ENCODE measurements at places on chromosomes 6 and 20.

GRCh38 chr6:115882771-115883170, 177.9 kb downstream of the FRK start:
- DNase-seq = no peak

DNA sequence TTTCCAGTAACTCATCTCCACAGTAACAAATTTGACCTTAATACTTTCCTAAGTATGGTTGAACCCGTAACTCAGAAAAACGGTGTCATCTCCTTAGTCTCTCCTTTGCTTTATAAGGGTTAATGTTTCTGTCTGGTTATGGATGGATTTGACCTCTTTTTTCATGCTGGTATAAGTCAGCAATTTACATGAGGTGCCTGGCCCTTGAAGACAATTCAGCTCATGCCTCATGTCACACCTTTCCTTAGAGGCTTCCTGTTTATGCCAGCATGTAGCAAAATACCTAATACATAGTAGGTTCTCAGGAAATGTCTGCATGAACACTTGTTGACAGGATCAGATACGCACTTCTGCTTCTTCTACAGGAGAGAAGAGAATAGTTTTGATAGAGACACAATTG, 37.7 kb upstream of the C20orf144 start:
- DNase-seq = no peak

- no peak for DNase-seq
Measured at GRCh38 chr6:46234700-46235099, 63.9 kb upstream of the ENPP5 start.

- no peak for DNase-seq
Measured at GRCh38 chr6:110619275-110619908, 143.0 kb upstream of the SLC22A16 start.

- no peak for DNase-seq
Measured at GRCh38 chr6:88670369-88670768, 293.0 kb downstream of the RNGTT start.

GRCh38 chr6:136066005-136066404, 184.1 kb downstream of the MTFR2 start:
- DNase-seq = no peak

DNA sequence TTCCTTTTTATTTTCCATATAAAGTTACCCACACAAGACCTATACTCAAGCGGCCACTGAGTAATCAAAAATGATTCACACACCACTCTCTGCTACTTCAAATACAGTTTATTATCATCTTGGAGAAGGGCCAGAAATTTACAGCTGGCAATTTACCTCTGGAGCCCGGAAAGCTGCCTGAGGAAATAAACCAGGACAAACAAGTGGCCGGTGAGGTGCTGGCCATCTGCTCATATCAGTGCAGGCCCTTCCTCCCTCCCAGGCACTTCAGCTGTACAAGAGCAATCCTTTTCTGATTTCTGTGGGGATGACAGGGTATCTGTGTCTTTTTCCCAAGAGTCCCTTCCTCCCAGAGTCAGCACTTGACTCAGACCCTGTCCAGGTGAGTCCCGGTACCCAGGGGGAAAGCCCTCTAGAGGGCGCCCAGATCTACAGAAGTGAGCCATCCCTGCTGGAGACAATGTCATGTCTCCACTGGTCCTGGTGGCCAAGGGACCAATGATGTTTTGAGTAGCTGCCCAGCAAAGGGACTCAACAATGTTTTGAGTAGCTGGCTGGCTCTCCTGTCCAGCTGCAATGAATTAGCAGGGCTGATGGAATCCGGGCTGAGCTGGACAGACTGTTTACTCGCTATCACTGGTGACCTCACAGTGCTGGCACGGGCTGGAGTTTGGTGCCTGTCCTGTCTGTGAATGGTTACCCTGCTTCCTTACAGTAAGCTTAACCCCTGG, 23.6 kb downstream of the LRP11 start:
- DNase-seq = peak; percentile 67

GRCh38 chr20:14830899-14831298, 493.5 kb upstream of the FLRT3 start:
- DNase-seq = no peak

GRCh38 chr20:64234291-64234791, 21.2 kb upstream of the PCMTD2 start:
- no peak for DNase-seq

GRCh38 chr6:21348504-21349195, 244.9 kb upstream of the SOX4 start:
- peak; percentile 65 for DNase-seq

- no peak for DNase-seq
Measured at GRCh38 chr6:143629104-143630080, 48.4 kb upstream of the PHACTR2 start.
